ENCODE measurements at places on chromosomes 16 and 17.
A peak's percentile ranks its signal among the peaks of the same experiment; 100 is the strongest.

DNA sequence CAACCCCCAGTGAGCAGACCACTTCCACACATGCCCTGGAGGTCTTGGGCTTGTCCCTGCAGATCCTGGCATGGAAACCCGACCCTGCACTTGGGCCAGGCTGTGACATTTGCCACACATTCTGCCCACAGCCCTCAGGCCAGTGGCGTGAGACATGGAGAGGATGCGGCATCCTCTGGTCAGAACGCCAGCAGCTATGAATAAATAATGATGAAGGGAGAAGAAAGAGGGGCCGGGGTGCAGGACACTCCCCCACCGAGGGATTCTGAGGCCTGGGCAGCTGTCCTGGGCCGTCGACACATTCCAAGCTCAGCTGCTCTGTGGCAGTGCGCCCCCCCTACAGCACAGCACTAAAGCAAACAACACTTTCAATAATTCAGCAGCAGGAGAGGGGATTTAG is 148.8 kb downstream of the ENGASE start:
- DNase-seq: no peak

DNA sequence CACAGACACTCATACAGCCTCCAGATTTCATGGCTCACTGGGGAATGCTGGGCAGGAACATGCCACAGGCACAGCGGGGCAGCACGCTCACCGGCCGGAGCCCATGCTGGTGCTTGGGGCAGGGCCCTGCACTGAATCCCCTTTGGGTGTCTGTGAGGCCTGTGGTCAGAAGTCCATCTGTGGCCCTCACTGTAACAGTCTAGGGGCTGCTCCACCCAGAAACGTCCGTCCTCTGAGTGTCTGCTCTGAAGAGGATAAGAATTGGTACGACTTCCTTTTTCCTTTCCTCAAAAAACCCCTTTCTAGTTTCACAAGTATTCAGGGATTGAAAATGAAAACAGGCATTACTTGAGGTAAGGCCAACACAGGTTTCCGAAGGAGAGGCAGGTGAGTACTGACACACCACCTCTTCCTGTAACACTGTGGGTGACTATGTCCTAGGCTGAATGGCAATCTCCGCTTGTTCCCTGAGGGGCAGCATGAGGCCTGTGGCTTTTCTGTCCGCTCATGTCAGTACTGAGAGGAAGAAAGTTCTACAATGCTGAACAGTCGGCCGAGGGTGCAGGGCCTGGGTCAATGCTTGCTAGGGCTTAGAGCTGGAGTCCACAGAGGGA is 42.5 kb downstream of the TMEM11 start:
- DNase-seq: no peak

GRCh38 chr16:49628148-49628547 is 227.8 kb downstream of the ZNF423 start:
- no peak for DNase-seq

- DNase-seq: no peak
Observed at GRCh38 chr16:72312828-72313227, 140.9 kb upstream of the PMFBP1 start.

- no peak for DNase-seq
Observed at GRCh38 chr17:42409523-42410318, 13.3 kb downstream of the CAVIN1 start.

GRCh38 chr16:70689035-70689969 is 3.4 kb upstream of the MTSS2 start:
- no peak for DNase-seq

- DNase-seq: no peak
Observed at GRCh38 chr16:76941113-76941512, 249.9 kb upstream of the MON1B start.

- no peak for DNase-seq
Observed at GRCh38 chr17:38510421-38511149, 82.3 kb downstream of the ARHGAP23 start.

GRCh38 chr16:77332792-77333191 is 102.0 kb downstream of the ADAMTS18 start:
- no peak for DNase-seq

GRCh38 chr17:29546830-29547229 is 20.0 kb downstream of the ABHD15 start:
- DNase-seq: no peak

GRCh38 chr16:51061328-51061727 is 89.7 kb downstream of the SALL1 start:
- DNase-seq: no peak

GRCh38 chr16:57084257-57084770 is 8.1 kb upstream of the CPNE2 start:
- peak; percentile 48 for DNase-seq

DNA sequence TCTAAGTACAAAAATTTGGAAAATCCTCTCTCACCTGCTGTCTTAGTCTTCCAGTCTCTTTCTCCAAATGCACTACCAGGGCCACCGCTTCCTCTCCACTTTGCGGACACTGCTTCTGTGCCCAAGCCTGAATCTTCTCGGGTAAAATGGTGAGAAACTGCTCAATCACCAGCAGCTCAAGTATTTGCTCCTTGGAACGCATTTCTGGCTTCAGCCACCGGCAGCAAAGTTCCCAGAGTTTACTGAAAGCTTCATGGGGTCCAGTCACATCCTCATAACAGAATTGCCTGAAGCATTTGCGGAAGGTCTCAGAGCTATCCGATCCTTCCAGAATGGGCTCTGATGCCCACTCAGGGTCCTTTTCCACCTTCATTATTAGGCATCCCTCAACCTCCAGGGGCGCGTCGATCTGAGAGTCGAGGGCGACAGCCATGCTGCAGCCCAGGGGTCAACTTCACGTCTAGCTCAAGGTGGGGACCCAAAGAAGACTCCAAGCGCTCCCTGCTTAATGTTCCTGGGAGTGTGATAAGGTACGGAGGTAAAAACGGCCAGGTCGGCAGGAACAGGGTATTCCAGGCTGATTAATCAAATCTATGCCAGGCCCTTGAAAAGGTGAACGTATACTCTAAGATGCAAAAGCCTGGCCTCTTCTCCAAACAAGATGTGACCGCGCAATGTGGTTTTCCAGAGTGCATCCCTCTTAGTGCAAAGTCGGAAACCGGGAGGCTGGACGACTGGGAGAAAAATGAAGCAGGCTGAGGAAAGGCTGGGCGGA is 763 bp downstream of the ZKSCAN2 start:
- no peak for DNase-seq

- no peak for DNase-seq
Observed at GRCh38 chr17:80754846-80755245, 210.2 kb downstream of the RPTOR start.

DNA sequence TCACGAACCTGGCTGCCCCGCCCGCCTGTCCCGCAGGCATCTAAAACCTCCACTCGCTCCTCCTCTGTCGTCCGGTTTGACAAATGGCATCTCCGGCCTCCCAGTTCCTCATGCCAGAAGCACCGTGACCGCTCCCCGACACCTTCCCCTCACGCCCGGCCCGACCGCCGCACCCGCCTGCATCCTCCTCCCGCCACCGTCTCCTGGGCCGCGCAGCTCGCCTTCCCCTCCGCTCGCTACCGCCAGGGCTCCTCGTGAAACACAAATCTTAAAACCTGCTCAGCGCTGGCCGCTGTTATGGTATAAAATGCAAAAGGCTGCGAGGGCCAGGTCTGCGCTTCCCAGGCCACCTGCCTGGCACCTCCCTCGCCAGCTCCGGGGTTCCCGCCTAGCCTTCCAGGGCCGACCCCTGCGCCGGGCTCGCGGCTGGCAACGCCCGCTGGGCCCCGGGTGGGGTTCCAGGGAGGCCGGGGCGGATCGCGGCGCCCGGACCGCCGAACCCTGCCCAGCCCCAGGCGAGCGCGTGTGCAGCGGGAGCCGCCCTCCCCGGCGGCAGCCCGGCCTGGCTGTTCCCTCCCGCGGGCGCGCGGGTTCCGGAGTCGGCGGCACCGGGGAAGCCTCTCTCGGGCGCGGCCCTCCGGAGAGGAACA is 488 bp downstream of the SPSB3 start:
- no peak for DNase-seq

- DNase-seq: no peak
Observed at GRCh38 chr16:69435977-69436820, 11.8 kb downstream of the CYB5B start.

- DNase-seq: no peak
Observed at GRCh38 chr17:17774009-17774881, 62.5 kb downstream of the SREBF1 start.

DNA sequence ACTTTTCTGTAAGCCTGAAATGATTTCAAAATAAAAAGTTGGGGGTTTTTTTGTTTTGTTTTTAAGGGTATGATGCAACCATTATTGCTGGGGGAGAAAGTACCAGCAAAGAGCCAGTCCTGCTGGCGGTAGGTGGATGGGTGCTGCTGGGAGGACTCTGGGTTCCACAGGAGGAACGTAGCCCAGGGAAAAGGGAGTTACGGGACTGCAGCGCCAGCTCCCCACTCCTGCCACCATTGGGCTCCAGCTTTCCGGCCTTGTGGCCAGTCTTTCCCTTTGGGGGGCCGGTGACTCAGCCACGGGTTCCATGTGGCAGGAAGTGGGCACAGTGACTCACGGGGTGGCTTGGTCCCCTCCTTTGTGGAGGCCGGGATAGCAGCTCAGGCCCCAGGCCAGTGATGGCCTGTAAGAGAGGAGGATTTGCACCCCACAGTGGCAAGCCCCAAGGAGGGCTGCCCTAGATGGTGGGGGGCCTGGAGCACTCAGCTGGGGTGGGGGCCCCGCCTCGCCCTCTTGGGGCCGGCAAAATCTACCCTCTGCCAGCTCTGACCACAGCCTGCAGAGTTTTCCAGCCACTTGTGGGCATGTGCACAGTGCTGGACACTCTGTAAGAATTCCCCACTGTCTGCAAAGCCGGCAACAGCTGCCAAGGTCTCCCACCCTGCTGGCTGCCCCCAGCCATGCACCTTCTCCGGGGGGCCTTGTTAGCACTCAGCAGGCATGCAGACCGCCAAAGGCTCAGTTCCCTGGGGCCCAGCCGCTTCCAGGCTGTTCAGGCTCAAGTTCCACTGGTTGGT is 30.4 kb downstream of the SOCS3 start:
- no peak for DNase-seq

- DNase-seq: no peak
Observed at GRCh38 chr16:31213877-31214707, at the start of gene TRIM72. Gene TRIM72 (plus strand): TSS chr16:31214119. CDS start chr16:31214739, 620 bp downstream.

- DNase-seq: no peak
Observed at GRCh38 chr16:27242868-27243590, 25.5 kb downstream of the NSMCE1 start.

DNA sequence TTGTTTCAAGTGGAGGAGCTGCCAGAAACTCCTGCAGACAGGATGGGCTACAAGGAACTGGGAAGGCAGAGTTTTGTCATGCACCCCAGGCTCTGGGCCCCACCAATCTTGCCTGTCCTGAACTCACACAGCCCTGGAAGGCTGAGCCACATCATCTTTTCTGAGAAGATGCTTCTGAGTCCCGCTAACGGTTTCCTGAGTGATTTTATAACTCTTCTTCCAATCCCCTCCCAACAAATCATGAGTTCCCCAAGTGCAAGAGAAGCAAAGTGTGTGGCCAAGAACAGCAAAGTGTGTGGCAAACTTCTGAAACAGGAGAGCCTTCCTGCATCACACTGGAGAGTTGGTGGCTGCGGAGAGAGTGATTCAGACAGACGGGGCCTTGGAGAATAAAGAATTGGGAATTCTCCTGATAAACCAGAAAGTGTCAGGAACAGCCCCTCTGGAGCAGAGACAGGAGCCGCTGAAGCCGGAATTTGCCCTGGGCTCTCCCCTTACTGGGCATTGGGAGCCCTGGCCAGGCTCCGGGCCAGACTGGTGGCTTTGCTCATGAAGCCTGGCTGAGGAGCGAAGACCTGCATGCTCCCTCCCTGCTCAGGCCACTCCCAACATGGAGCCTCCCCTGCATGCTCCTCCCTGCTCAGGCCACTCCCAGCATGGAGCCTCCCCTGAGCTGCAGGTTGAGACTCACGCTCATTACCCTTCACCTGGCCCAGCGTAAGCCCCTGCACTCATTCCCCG is 47.2 kb downstream of the PITPNM3 start:
- no peak for DNase-seq

- DNase-seq: no peak
Observed at GRCh38 chr17:77003699-77004098, 135.5 kb downstream of the MGAT5B start.

DNA sequence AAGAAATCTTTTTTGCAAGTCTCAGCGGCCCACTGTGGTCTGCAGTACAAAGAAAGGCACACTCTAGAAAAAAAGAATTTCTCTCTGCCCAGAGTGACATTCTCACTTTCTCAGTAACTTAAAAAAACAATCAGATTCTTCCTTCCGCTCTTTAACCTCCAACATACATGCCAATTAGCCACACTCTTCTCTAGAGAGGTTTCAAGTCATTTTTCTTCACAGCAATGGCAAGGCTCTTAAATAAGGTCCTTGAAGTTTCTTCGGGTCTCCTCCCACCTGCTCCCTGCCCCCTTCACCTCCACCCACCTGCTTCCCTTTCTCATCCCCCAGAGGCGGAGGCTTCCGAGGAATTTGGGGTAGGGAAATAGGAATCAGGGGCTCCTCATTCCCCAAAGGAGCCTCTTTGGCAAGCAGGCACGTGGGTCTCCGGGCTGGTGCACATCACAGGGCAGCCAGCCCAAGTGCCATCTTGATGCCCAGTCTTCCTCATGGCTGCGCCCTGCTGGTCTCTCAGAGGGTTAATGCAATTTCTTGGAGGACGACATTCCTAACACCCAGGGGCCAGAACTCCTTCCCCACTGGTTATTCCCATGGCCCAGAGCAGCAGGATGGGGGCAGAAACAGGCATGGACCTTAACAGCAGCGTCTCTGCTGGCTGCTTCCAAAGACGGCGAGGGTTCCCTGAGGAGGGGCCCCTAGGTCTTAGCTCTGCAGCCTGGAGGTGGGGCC is 855 bp upstream of the MEOX1 start:
- DNase-seq: no peak

GRCh38 chr17:80354336-80354735 is 60.6 kb upstream of the ENDOV start:
- no peak for DNase-seq

- DNase-seq: no peak
Observed at GRCh38 chr17:67183531-67183930, 61.5 kb downstream of the HELZ start.

DNA sequence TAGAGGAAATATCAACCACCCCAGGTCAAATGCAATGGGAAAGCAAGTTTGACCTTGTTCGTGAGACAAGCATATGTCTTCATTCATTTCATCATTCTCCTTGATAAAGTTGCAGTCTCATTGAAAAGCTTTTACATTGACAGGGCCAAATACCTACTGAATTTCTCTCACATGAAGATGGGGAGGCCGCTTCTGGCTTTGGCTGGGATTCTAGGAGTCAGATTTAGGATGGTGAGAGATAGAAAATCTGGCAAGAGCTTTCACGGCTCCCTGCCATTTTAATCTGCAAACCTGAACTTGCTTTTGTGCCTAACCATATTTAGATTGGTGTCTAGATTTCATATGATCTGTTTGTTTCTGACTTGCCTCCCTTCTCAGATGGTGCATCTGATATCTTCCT is 88.0 kb downstream of the TMEM100 start:
- no peak for DNase-seq
